ENCODE measurements at places on chromosomes 1 and 21.

- DNase-seq, result no peak
Measured at GRCh38 chr1:53536606-53537005, 77.4 kb downstream of the DMRTB1 start.

DNA sequence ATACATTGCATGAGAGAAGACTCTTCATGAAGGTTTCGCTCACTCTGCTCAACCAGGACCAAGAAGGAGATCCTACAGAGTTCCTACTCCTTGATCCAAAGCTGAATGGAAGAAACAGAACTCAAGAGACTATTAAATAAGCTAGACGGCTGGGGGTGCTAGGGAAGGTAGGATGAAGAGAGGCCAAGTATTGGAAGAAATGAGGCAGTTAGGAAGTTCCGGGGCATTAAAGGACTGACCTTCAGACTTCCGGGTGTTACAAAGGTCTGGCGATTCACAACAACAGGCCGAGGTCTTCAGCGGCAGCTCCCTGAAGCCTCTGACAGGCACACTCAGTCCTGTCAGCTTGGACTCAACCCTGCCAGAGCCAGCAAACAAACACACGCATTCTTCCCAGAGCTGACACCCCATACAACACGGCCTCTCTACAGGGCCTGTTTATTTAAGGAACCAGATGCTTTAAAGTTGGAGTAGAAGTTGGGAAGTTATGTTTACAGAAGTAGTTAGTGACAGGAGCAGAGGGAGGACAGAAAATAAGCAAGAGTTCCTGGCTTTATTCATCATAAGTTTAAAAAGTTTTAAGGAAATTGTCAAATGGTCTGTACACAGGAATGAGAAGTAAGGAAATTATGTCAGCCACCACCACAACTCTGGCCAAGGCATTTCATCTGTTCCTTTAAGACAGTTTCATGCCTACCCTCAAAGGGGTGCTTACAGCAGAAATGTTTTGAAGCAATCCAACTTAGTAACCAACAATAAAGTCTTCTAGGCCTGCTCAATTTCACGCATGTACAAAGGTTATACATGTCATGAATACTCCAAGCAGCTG, 4.7 kb downstream of the SORT1 start:
- DNase-seq, result peak; percentile 55

GRCh38 chr1:8873506-8874229, 4.8 kb downstream of the ENO1 start:
- DNase-seq, result peak; percentile 99

GRCh38 chr1:180920702-180921101, 8.0 kb downstream of the KIAA1614 start:
- DNase-seq, result no peak

DNA sequence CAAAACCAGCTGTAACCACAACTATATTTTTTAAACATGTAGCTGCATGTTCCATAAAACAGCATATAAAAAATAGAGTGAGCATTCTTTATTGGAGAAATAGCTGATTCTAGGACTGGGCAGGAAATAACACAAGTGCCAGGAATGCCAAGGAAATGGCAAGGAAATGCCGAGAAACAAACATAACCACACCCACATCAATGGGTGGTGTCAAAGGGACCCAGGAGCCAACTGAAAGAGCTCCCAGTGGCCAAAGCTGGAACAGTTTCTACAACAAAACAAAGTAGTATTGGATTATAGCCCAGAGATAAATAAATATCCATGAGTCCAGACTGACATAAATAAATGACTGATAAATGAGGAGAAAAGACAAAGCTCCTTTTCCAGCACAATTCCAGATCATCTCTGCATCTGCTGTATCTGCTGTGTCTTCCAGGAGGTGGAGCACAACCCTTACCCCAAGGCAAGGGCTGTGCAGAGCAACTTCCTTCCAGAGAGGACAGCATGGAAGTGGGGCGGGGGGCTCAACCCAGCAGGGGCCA, 28.1 kb downstream of the ADARB1 start:
- DNase-seq, result peak; percentile 80

DNA sequence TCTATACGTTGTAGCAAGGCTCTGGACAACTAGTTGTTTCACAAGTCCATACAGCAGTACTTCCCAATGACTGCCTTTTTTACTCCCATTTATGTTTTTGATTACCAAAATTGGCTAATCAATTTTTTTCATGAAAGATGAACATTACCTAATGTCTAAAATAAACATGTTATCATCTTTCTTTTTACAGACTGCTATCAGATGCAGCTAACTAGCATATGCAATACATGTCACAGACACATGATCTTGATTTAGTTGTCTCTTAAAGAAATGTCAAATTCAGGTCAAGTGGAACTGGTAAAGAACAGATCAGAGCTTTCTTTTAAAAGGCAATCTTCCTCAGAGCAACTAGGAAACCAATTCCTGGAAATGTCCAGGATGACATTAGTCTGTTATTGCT, 630 bp upstream of the DBT start:
- no peak for DNase-seq

- no peak for DNase-seq
Measured at GRCh38 chr1:107327446-107327845, 186.6 kb downstream of the NTNG1 start.

DNA sequence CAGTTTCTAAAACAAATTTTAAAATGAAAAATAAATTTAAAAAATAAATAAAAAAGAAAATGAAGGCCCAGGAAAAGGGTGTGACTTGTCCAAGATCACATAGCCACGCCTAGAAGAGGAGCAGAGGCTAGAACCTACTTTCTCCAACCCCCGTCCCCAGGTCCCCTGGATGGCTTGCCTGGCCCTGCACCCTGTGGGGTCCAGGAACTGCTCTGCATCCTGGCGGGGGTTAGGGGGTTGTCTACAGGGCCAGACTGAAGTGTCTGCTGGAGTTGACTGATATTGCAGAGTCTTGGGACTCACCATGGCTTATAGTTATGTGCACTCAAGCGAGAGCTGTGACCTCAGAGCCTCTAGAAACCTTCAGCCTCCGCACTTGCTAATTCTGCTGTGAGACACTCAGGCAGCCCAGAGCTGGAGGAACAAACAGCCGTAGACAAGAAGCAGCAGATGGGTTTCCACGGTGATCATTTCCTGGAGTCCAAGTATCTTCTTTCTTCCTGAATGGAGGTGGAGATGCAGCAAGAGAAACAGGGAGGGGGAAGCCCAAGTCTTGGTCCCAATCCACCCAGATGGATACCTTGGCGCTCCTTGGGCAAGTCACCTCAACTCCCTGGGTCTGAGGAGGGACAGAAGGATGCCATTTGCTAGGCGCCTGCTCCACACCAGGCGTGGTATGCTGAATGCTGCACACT, 5.2 kb upstream of the EXTL1 start:
- DNase-seq, result no peak

- no peak for DNase-seq
Measured at GRCh38 chr21:40029888-40030287, 162.7 kb downstream of the PCP4 start.

DNA sequence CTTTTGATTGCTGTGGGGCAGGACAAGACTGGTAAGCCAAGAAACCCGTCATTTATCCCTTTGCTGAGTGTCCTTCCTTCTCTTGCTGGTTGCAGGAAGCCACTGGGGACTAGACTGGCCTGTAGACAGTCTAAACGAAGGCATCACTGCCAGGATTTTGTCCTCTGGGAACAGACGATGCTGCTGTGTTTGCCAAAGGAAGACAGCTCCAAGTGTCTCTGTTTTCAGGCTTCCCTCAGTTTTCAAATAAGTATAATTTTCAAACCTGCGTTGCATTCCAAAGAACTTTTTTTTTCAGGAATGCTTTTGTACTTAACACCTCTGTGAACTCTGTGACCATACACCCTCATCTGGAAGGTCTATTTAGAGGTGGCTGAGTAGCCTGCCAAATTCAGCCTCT, 269.4 kb downstream of the HLX start:
- no peak for DNase-seq

DNA sequence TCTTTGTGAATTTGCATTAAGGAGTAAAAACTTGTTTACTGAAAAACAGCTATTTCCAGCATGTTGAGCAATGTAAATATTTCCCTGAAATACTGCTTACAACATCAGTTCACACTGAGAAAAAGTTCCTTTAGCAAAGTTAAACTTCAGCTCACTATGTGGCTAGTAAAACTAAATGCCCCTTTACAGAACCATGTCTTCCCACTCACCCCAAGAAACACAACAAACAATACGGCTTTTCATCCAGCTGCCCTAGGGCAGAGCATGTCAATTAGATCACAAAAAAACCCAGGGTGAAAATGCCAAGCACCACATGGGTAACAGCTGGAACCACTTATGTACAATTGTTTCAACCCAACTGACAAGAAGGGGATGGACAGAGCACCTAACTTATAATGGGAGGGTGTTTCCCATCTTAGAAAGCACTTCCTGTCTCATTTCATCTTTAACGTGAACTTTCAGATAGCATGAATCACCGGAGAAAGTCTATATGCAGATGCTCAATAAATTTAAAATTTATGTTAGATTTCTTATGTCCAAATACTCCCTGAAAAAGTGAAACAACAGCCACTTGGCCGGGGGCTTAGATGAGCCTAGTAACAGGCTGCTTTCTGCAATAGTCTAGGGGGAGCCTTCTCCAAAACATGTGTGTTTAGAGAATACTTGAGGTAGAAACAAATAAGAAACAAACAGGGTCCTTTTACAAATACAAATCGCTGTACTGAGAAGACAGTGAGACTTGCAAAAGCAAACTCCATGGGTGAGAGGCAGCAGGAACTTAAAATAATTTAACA, 6.6 kb downstream of the NID1 start:
- DNase-seq, result peak; percentile 29

DNA sequence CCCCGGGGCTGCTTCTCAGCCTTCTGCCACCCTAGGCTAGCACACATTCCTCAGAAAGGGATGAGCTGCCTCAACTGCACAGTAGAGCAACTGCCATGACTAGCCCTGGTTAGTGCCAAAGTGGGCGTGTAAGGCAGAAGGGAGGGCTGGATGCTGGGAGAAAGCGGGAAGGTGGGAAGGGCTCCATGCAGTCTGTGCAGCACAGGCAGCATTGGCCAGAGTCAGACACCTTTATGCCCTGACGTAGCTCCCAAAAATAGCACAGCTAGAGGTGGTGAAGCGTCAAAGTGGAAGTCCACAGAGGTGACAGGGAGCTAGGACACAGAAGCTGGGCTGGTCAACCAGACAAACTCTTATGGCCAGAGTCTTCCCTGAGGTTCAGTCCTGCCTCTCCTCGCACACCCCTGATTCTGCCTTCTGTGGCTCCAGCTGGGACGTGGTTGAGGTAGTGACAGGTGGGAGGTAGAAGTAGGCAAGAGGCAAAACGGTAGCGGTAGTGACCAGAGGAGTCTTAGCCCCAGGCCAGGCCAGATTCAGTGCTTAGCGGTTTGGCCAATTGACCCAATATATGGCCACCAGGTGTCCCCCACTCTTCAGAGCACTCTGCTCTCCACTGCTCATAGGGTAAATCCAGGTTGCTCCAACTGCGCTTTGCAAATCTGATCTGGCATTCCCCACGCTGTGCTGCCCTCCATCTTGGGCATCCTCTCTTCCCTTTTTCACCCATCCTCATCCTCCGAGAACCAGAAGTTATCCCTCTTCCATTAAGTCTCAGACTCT, 45.6 kb downstream of the DDX20 start:
- DNase-seq, result no peak

DNA sequence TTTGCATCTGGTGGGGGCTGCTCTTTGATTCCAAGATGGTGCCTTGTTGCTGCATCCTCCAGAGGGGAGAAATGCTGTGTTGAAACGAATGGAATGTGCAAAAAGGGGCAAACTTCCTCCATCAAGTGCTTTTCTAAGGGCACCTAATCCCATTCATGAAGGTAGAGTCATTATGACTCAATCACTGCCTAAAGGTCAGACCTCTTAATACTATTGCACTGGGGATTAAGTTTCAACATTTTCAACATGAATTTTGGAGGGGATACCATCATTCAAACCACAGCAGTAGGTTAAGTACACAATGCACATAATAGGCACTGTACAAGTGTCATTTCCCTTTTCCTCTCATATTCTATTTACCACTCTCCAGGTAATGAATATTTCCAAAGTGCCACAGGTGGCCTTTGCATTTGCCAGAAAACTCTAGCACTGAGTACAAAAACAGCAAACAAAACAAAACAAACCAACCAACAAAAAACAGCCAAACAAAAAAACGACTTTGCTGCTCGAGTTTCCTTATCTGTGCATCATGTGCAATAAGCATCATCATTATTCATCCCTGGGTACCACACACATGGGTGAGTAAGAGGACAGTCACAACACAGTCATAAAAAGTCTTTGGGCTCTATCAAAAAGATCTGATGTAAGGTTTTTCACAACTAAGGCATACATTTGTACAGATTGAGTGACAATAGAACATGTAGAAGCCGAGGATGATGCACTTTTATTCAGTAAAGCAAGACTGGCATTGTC, 42.5 kb downstream of the IFI44 start:
- DNase-seq, result no peak

GRCh38 chr1:74679811-74680210, 6.2 kb upstream of the ERICH3 start:
- DNase-seq, result no peak

DNA sequence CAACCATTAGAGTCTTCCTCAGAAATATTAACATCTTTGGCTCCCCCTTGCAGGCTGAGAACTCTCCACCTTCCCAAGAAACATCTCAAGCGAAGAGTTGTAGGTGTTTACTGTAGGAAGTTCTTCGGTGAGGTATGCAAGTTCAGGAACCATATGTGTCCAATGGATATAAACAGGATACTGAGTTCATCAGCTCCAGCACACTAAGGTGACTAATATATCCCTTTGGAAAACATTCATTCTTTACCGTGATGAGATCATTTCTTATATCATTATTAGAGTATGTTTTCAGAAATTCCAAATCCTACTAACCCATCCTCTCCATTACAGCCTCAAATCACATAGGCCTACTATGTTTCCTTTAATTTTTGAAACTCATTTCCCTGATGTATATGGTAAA, 37.3 kb upstream of the PRMT6 start:
- peak; percentile 25 for DNase-seq

- no peak for DNase-seq
Measured at GRCh38 chr21:39055167-39055767, 128.0 kb downstream of the PSMG1 start.

DNA sequence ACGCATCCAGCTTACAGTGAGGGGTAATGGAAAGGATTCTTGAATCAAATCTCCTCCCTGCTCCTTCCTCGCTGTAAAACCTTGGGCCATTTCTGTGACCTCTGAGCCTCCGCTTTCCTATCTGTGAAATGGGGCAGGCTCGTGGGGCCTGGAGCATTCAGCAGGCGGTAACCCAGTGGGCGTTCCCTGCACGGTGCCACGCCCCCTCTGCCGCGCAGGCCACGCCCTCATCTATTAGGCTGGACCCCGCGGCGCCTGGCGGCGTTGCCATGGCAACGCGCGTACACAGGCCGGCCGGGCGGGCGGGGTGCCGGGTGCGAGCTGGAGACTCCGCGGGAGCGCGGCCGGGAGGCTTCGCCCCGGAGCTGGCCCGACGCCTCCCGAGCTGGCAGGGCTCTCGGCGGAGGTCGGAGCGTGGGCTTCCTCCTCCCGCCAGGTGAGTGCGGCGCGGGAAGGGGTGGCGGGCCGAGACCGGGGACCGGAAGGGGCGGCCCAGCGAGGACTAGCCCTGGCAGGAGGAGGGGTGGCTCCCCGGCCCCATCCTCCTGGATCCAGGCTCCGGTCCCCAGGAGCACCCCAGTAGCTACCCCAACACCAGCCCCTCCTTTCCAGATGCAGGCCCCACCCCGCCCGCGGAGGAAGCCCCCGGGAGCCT, at the start of gene FHAD1:
Gene FHAD1 (plus strand): TSS at position 264 of the 655 bp plus-strand sequence. CDS start 4,562 bp downstream, outside the sequence.
- DNase-seq, result peak; percentile 57

Data from fibroblast of skin of scalp (primary cell).